ENCODE measurements at places on chromosomes 3 and 15. TPM values are rescaled to one million over a fixed set of nuclear protein-coding genes. Genes with fewer than 3 reads are reported as not detected.

GPR149 gene
- total RNA-seq: not detected

AHSG gene
- not detected for total RNA-seq

UQCRC1 gene
- 346 TPM for total RNA-seq

CYP8B1 gene
- total RNA-seq: not detected

GABRG3 gene
- total RNA-seq: under 0.01 TPM

XYLB gene
- 2.2 TPM for total RNA-seq

PLCB2 gene
- total RNA-seq: 1.5 TPM

WDR82 gene
- 63.7 TPM for total RNA-seq

ZNF502 gene
- 10.0 TPM for total RNA-seq

CACNA1D gene
- 3.1 TPM for total RNA-seq

CDAN1 gene
- 10.6 TPM for total RNA-seq

C3orf20 gene
- 0.13 TPM for total RNA-seq

XCR1 gene
- 0.07 TPM for total RNA-seq

CEMIP gene
- total RNA-seq: not detected

TMEM108 gene
- 4.4 TPM for total RNA-seq

OIP5 gene
- total RNA-seq: 0.40 TPM

OXTR gene
- total RNA-seq: 0.27 TPM

FEZF2 gene
- total RNA-seq: not detected

NEK10 gene
- 1.0 TPM for total RNA-seq

MESP2 gene
- not detected for total RNA-seq

FMN1 gene
- total RNA-seq: 10.9 TPM

TTC14 gene
- total RNA-seq: 79.5 TPM

ADGRG7 gene
- total RNA-seq: not detected

ROBO2 gene
- total RNA-seq: 1.8 TPM

CYP19A1 gene
- 2.5 TPM for total RNA-seq

FSIP1 gene
- total RNA-seq: 0.94 TPM

OR4F6 gene
- total RNA-seq: not detected

P2RY12 gene
- total RNA-seq: 0.31 TPM

CEP19 gene
- 4.9 TPM for total RNA-seq
